ENCODE measurements at places on chromosomes 11 and 22. TPM values are rescaled to one million over a fixed set of nuclear protein-coding genes. Genes with fewer than 3 reads are reported as not detected.

DNA sequence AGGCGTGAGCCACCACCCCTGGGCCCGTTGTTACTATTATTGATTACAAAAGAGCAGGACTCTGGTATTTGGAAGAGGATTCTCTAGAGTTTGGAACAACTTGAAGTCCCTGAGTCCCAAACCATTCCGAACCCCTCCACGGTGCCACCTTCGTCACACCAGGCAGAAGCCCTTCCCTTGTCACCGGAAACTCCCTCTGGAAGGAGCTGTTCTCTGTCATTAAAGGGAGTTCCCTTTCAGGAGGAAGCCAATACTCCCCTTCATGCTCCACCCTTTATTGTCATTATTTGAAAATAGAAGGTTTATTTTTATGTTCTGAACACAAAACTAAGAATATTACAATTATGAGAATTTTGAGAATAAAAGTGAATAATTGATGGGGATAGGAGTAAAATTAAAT is 5.1 kb upstream of the C11orf24 start:
- peaks cover 7% of the 10 kb centered on the region for H3K27me3 ChIP-seq
- peaks cover 17% of the 10 kb centered on the region for H3K4me1 ChIP-seq
- H3K27ac ChIP-seq = no peak overlapping the region

- peaks cover 7% of the 10 kb centered on the region for H3K27me3 ChIP-seq
- H3K4me1 ChIP-seq = no peaks in the 10 kb centered on the region
- no peak overlapping the region for H3K27ac ChIP-seq
- H3K4me3 ChIP-seq = no peak overlapping the region
- no peaks in the 10 kb centered on the region for H3K36me3 ChIP-seq
Measured at GRCh38 chr11:43268786-43269185, 43.0 kb upstream of the API5 start.

The KCNA4 gene
- polyA plus RNA-seq = not detected

The CATSPERZ gene
- polyA plus RNA-seq = not detected

The SHANK2 gene
- polyA plus RNA-seq = not detected

The MSANTD4 gene
- polyA plus RNA-seq = 2.8 TPM

All from immature natural killer cell (primary cell).